ENCODE measurements at places on chromosomes 6 and 20.

GRCh38 chr6:101572627-101573026 lies 179.1 kb downstream of the GRIK2 start:
- no peak for DNase-seq

DNA sequence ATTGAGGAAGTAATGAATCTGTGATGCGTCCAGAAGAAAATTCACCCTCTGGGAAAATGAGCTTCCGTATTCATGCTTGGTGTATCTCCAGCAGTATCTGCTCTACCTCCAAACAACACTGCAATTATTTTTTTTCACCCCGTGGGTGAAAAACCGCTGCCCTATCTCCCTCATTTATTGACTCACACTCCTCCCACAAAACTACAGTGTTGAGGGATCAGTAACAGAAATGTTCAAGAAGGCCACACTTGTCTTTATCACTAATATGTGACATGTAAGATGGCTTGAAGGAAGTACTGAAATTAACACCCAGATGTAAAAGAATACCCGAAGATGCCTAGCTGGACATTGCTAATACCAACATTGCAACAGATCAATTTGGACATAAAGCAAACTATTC lies 4.9 kb upstream of the TBX18 start:
- no peak for DNase-seq

GRCh38 chr6:96926425-96926824 lies 1.9 kb downstream of the KLHL32 start:
- DNase-seq: no peak

DNA sequence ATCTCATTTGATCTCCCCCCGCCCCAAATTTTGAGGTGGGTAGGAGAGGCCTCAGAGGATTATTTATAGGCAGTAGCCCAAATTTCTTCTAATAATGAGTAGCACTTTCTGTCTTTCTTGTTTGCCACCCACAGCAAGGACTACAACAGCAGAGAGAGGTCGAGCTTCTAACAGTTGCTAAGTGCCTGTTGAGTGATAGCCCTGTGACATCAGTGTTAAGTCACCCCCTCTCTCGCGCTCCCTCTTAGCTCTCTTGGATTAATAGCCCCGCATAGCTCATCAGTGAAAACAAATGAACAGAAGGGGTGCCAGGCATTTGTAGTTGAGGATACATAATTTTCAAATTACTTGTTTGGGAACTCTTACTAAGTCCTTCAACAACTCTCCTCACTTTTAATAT lies 3.5 kb downstream of the ANKRD60 start:
- no peak for DNase-seq

- no peak for DNase-seq
Observed at GRCh38 chr20:35963878-35964277, 4.5 kb upstream of the CNBD2 start.

DNA sequence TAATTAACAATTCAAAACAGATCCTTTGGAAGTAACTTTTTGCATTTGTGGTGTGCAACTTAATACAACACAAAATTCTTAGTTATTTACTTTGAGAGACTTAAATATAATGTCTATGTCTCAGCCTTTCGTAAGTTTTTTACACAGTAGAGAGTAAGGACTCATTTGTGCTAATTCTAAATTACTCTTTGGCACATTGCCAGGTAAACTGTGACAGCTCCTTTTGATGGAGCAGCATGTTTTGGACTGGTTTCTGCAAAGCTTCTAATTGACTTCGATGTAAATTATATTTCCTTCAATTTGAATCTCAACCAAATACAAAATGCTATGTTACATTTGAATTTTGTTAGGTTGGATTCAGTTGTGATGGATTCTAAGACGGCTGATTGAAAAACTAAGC lies 450.7 kb upstream of the OPRM1 start:
- DNase-seq: no peak

GRCh38 chr6:106674541-106675229 lies 45.3 kb downstream of the QRSL1 start:
- DNase-seq: no peak
